ENCODE measurements at places on chromosomes 1 and 21.

- DNase-seq: no peak
These were observed 12.9 kb upstream of the LEMD1 start for GRCh38 chr1:205434738-205435137.

DNA sequence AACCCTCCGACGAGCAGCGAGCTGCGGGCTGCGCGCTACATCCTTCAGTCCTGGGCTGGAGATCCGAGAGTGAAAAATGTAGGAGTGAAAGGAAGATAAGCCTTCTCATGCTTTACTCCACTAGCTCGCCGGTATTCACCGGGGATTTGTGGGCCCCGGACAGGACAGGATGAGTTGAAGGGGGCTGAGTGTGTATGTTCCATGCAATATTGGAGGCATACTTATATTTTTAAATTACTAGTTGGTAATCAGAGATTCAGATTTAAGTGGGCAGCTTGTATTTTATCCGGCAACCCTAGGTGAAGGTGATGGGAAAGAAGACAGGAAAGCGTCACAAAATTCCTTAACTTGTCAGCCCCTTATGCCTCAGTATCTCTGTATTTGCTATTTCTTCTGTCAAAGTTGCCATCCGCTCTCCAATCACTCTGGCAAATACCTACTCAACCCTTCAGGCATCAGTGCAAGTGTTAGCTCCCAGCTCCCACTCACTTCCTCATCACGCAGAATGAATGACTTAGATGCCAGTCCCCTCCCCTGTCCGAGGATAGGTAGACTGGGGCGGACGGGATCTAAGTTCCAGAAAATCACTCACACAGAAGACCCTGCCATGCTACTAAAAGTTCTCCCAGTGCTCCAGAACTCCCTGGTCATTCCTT is 503 bp upstream of the PIGM start:
- no peak for DNase-seq

GRCh38 chr1:227560393-227561173 is 2.8 kb upstream of the ZNF678 start:
- DNase-seq: no peak

DNA sequence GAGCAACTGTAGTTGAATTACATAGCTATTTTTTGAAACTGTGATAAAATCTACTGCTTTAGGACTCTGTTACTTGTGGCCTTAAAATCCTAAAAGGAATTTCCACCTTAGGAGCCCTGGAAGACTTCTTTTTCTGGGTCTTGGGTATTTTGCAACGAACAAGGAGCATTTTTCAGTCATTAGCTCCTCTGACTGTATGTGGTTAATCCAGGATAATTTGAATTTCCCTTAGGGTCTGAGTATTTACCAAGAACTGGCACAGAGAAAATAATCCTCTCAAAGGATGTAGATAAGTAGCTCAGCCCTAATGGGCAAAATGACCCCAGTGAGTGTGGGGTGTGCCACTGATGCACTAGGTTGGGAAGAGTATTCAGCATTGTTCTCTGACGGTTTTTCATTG is 170.4 kb downstream of the VAV3 start:
- DNase-seq: no peak

DNA sequence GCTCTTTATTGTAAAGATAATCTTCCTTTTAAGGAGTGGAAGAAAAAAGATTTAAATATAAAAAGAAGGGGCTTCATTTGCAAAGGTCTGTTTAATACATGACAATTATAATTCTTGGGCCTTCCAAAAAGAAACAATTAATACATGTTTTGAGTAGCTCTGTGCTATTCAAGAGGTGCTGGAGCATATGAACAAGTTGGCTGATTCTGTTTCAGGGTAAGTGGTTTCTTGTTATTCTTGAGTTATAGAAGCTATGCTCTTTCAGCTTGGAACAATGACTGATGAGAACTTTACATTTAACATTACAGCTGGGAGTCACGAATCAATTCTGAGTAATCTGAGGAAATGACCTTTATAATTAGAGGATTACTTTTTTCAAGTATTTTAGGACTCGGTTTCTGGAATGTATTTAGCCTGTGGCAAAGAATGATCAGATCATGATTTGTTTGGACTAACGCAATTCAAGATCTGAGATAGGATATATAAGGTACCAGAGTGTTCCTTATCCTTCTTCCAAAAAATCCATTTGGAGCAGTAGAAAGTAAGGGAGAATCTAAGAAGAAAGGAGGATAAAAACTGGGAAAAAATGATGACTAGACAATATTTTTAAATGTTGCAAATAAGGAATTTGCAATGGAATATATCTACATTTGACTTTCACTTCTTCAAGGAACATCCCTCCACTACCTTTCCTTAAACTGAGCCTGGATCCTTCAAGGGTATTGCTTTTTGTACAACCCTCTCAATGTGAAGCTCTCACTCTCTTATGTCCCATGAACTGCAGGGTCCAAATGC is 77.1 kb upstream of the KCTD3 start:
- no peak for DNase-seq

DNA sequence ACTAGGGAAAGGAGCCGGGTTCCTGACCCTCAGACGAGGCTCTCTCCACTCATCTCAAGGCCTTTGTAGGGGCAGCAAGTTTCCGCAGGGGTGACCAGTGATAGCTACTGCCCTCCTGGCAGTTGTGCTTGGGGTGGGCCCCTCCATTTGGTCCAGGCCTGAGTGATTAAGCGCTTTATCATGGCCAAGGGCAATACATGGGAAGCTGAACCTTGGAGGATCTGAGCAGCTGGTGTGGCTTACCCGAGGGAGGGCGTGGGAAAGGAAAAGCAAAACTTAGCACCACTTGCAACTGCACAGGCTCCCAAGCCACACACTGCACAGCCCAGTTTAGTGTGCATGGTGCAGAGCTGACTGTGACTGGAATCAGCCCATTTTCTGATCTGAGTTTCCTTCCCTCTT is 47.8 kb downstream of the GADD45A start:
- DNase-seq: no peak

DNA sequence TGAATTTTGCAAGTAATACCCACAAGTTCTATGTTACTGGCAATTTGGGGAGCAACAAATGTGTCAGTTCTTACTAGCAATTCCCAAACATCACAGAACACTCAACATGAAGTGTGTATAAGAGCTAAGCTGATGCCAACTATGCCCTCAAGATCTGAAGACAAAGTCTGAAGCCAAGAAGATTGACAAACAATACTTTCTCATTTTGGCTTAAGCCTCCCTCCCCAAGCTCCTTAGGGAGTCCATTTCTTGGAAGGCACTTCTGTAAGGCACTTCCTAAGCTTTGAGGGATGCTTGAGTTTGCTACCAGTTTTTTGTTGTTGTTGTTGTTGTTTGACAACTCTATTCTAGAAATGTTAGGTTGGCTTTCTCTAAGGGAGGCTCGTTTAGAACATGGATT is 154.4 kb upstream of the ZNF644 start:
- no peak for DNase-seq

DNA sequence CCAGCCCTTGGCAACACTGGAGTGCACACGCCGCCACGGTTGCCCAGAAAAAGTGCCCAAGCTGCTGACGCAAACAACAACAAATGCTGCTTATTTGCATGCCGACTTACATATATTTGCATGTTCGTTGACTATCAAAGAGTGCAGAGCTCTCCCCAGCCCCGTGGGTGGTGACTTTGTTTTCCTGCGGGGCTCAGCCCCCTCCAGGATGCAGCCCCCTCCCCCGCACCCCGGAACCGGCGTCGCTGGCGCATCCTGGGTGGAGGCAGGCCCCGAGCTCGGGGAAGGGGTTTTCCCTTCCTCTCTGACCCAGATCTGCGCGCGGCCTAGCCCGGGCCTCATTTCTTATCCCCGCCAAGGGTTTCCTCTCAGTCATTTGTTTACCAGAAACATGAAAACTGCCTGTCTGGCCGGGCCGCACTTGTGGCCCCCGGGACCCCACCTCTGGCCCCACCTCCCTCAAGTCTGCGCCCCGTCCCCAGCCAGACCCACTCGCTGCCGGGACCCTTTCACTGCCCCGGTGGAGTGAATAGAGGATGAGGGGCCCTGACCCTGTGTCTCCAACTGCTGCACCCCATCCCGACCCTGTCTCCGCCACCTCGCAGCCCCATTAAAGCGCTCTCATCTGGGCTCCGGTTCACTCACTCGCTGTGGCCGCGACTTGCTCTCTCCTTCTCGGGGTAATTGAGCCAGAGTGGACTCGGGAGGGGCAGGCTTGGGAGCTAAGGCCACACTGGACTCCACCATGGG is 5.5 kb downstream of the TNFRSF25 start:
- DNase-seq: no peak

- DNase-seq: no peak
These were observed 403.0 kb upstream of the USP24 start for GRCh38 chr1:55618199-55618598.

- no peak for DNase-seq
These were observed 111.3 kb downstream of the HIVEP3 start for GRCh38 chr1:41807390-41807789.

GRCh38 chr1:243917177-243917862 is 67.3 kb upstream of the AKT3 start:
- peak; percentile 45 for DNase-seq

GRCh38 chr21:34632498-34632897 is 17.6 kb upstream of the RCAN1 start:
- no peak for DNase-seq

DNA sequence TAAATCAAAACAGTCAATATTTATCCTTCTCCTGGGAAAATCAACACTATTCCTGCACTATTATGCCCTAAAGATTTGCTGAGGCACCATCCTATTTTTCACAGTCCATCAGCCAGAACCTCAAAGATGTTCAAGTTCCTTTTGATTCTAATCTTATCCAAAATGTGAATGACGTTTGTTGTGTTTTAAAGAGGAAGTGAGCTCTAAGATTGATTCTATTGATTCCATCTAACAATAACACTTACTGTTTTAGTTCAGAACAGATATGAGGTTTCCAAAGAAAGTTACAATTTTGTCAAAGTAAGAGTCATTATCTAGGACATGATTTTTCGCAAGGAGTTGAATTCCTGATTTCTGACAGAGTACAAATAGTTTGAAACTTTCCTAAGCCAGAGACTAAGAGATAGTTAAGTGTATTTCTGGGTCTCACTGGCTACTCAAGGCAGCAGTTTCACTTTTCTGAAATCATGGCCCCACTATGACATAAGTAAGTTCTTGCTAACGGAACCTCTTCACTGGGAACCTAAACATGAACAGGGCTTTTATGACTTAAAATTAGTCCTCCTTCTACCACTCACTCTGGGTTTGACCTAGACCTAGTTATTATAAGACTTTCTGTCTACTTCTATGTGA is 84.7 kb downstream of the LHX9 start:
- DNase-seq: no peak

DNA sequence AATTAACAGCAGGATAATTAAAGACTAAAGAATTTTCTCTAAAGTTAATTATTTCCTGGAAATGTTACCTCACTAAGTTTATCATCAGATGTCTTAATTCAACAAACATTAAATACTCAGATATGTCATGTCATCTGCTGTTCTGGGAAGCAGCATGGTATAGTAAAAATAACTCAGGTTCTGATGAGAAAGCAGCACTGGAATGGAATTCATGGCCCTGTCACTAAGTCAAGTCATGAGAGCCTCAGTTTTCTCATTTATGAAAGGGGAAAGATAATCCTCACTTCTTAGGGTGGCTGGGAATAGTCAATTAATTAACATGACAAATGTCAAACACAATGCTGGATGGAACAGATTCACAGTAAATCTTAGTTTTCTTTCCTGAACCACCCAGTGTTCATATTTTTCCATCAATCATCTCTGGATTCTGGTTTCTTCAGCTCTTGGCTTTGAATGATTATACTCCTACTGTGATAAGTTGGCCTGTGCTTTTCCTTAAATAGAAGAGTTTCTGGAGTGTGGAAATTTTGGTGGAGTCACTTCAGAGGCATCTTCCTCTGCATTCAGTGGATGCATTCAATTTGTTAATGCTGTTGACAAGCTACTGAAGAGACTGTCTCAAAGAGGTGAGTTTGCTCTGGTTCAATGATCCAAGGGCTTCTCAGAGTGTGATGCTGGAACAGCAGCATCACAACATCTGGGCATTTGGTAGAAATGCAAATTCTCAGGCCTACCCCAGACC is 319.4 kb downstream of the KCNH1 start:
- no peak for DNase-seq

GRCh38 chr1:241839369-241839979 is 8.5 kb upstream of the EXO1 start:
- no peak for DNase-seq

GRCh38 chr1:236128646-236129178 is 13.6 kb upstream of the GPR137B start:
- DNase-seq: no peak

- no peak for DNase-seq
These were observed 131.0 kb upstream of the HMCN1 start for GRCh38 chr1:185603158-185603557.

- DNase-seq: no peak
These were observed 23.5 kb downstream of the CASP9 start for GRCh38 chr1:15500184-15501178.

DNA sequence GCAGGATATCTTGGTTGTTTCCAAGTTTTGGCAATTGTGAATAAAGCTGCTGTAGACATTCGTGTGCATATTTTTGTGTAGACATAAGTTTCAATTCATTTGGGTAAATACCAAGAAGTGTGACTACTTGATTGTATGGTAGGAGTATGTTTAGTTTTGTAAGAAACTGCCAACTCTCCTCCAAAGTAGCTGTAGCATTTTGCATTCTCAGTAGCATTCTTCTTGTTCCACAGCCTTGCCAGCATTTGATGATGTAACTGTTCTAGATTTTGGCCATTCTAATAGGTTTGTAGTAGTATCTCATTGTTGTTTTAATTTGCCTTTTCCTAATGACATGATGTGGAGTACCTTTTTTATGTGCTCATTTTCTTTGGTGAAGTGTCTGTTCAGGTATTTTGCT is 38.6 kb upstream of the PLA2G4A start:
- no peak for DNase-seq

DNA sequence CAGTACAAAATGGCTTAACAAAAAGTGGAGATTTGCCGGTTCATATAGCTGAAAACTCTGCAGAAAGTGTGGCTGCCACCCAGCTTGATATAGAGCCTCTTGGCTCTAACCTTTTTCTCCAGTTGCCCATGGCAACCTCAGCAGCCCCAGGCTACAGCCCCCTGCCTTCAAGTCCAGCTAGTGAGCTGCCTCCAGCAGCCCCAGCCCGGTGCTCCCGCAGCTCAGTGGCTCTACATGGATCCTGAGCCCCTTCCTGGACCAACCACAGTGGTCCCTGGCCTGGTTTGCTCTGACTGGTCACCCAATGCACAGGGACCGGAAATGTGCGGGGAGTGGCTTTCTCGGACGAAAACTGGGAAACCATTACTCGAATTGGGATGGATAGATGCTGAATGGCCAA is 13.3 kb upstream of the ATF3 start:
- DNase-seq: no peak

GRCh38 chr1:204293605-204294337 is 66.0 kb downstream of the PLEKHA6 start:
- peak; percentile 17 for DNase-seq

GRCh38 chr1:248730507-248731335 is 24.8 kb downstream of the LYPD8 start:
- DNase-seq: no peak

GRCh38 chr1:228919914-228920313 is 184.6 kb downstream of the RHOU start:
- DNase-seq: no peak

DNA sequence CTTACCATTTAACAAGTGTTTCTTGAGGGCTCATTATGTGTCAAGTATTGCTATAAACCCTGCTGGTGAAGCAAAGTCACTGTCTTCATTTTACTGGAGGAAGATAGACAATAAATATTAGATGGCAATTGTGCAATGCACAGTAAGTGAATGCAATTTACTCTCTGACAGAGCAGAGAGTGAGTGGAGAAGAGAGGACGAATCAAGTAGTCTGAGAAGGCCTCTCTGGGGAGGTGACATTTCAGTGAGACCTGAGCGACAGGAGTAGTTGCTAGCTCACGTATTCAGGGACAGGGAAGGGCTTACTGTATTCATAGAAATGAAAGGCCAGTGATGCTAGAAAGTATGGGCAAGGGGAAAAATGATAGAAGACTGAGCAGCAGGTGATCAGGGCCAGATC is 1.2 kb upstream of the NMNAT2 start:
- no peak for DNase-seq

All from GM04504 (cell line).